ENCODE measurements at places on chromosomes 1 and 21. TPM values are rescaled to one million over a fixed set of nuclear protein-coding genes. Genes with fewer than 3 reads are reported as not detected.

The PRAMEF25 gene
- total RNA-seq = not detected

The FAM177B gene
- total RNA-seq = not detected

The NPHS2 gene
- total RNA-seq = not detected

The NEXN gene
- total RNA-seq = 11.6 TPM
